Stimulated activated CD4-positive, alpha-beta T cell treated with anti-CD3 and anti-CD28 coated beads, Interleukin-15, amount 100 ng/mL, for 1 hour (primary cell): ENCODE measurements at places on chromosomes 1 and 21.

GRCh38 chr21:46608672-46609111, 3.8 kb upstream of the S100B start:
- no peak for DNase-seq

- no peak for DNase-seq
Observed at GRCh38 chr1:192170196-192170984, 12.1 kb downstream of the RGS18 start.

GRCh38 chr21:14251336-14251735, 35.4 kb downstream of the RBM11 start:
- DNase-seq, result no peak

DNA sequence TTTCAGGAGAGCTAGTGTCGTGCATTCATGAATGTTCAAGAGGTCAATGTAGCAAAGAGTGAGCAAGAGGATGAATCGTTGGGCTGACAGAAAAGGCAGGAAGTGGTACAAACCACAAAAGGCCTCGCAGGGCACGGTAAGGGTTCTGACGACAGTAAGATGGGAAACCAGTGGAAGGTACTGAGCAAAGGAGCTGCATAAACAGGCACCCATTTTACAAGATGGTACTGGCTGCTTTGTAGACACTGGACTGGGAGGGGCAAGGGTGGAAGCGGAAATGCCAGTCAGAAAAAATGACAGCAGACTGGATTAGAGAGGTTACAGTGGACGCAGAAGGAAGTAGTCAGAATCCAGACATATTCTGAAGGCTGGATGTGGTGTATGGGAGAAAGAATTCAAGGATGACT, 123.5 kb downstream of the PTPN14 start:
- no peak for DNase-seq

GRCh38 chr1:117143172-117143571, 21.6 kb upstream of the TRIM45 start:
- DNase-seq, result no peak

DNA sequence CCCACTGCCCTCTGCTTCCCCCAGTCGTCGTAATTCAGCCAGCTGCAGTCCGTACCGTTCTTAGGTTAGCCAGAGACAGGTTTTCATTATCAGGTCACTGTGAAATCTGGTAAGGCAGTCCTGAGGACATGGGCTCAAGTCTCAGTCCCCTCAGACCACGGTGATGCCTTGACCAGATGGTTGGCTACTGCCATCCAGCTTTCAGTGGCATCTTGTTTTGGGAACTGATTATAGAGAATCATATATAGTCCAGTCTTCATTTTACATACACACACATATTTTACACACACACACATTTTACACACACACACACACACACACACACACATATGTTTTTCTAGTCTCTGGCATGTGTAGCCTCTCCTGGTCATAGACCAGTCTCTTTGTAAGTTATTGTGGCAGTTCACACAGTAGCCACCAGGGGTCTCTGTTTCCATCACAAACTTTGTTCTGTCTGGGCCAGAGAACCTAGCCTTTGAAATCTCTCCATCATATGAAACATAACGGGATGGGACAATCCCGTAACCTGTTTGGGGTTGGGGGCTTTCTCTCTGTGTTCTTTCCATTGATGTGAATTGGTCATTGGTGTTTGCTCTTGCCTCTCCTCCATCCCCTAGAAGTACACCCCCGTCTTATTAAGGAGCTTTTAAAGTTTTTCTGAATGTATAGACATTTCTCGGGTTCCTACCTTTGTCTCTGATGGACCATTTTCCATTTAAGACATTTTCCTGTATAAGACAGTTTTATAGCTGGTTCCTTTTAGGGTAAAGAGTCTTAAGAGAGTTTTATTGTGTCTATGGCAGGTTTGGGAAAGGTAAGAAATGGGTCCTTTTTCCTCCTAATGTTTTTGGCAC, 8.4 kb upstream of the IKBKE start:
- DNase-seq, result peak; percentile 52

DNA sequence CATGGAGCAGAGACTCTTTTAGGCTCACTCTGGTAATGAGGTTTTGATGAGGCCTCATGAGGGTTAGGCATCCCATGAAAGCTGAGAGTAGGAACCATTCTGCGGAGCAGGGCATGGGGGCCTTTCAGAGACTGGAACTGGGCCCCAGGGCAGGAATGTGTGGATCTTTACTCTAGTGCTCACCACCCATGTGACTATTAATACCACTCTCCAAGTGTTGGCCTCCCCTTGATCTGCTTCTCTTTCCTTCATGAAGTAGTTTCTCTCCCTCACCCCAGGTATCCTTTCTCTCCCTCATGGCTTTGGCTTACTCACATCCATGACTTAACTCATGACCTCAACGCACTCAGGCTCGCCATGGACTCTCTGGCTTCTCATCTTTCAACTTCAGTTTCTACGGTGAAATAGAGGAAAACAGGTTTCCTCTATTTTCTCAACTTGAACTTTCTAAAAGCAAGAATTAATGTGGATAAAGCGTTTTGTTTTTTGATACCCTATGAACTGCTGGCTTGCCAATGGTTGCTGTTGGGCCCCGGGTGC, 50.5 kb upstream of the GADD45A start:
- no peak for DNase-seq

DNA sequence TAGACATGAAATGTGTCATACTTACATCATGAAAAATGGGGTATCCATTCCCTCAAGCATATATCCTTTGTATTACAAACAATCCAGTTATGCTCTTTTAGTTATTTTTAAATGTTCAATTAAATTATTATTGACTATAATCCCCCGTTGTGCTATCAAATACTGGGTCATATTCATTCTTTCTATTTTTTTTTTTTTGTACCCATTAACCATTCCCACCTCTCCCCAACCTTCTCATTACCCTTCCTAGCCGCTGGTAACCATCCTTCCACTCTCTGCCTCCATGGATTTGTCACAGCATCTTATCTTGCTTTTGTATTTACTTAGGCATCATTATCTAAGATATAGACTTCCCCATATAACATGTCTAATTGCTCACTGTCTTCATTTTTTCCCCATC, 15.8 kb downstream of the ATG4C start:
- DNase-seq, result no peak

GRCh38 chr1:6065093-6065858, 19.6 kb downstream of the KCNAB2 start:
- DNase-seq, result no peak

- no peak for DNase-seq
Observed at GRCh38 chr1:107545056-107545577, 404.3 kb downstream of the NTNG1 start.

- no peak for DNase-seq
Observed at GRCh38 chr1:18901952-18902522, 318 bp downstream of the ALDH4A1 start.

DNA sequence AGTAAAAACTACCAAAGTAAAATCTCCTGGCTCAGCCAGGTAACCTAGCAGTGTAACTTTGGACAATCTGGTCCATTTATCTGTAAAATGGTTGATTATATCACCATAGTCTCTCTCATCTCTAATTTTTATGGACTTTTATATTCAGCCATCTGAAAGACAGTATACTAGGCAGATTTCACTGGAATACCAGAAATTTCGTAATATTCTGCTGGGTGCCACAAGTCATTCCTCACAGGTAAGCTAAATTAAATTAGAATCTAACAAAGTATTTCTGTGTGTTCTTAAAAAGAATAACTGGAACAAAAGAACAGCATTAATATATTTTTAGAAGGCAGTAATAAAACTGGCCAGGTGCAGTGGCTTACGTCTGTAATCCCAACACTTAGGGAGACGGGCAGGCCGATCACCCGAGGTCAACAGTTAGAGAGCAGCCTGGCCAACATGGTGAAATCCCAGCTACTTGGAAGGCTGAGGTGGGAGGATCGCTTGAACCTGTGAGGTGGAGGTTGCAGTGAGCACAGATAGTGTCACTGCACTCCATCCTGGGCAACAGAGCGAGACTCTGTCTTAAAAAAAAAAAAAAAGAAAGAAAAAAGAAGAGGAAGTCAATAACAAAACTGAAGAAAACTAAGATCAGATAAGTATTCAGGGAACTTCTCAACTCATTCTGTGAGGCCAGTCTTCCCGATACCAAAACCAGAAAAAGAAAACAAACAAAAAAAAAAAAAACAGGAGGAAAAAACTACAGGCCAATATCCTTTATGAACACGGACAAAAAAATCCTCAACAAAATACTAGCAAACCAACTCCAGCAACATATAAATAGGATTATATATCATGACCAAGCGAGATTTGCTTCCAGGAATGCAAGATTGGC, 35.9 kb downstream of the PIK3R3 start:
- no peak for DNase-seq

DNA sequence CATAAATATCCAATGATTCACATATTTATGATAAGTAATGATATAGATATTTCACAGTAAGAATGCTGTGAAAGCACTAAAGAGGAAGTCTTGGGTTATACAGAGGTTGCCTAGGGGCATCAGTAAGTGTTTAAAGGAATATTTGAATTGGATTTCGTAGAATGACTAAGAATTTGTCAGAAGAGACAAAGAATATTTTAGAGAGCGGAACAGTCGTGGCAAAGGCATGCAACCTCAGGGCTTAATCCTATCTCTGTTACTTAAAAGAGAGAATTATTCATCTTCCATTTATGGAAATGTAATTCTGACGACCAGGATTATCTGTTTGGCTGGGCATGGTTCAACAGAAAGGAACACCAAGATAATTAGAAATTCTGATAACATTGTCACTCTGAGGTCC, 171.9 kb upstream of the NR5A2 start:
- no peak for DNase-seq

DNA sequence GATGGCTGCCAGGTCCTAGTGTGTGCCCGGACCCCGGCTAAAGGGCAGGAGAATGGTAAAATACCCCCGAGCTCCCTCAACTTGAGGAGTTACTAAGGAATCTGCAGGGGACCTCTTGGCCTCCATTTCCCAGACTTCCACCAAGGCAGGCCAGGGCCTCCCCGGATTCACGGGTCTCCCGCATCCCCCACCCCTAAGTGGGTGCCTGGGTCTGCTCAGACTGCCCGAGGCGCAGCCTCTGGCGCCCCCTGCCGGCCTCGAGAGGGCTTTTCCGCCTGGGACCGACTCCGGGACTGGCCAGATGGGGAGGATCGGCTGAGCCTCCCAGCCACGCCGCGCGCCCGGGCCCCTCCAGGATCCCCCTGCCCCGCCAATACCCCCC, 1.7 kb downstream of the PLEKHG5 start:
- peak; percentile 70 for DNase-seq

DNA sequence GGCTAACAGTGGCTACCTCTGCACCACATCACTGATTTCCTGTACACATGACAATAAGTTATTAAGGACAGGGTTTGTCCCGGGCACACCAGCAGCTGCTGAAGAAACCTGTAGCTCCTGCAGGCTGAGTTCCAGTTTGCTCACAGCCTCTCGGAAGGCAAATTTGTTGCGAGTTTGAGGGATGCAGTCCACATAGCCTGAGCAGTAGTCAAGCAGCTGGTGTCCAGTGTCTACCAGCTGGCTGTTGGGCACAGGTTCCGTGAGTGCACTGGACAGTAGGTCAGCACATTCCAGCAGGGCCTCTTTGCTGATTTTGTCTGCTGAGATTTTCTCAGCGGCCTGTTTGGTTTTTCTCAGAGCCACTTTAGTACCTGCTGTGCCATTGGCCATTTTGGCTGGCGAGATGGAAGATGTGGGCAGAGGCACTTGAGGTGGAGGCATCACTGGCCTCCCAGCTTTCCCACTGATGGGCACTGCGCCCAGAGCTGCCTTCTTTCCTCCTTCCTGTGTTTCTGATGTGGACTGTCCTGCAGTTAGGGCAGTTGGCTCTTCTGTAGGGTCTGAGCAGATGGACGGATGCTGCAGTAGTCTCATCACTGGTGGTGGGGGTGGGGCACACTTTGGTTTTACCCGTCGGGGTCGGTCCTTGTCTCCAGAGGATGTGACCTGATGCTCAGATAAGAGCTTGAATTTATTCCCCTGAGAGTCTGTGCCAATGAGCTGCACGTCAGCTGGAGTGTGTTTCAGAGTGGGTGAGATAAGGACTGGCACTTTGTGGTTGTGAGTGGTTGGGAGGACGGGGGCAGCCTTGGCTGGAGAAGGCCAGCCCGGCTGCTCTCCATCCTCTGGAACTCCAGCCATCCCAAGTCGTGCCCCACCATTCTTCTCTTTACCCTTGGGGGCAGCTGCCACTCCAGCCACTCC, 26.1 kb downstream of the TOR3A start:
- no peak for DNase-seq

DNA sequence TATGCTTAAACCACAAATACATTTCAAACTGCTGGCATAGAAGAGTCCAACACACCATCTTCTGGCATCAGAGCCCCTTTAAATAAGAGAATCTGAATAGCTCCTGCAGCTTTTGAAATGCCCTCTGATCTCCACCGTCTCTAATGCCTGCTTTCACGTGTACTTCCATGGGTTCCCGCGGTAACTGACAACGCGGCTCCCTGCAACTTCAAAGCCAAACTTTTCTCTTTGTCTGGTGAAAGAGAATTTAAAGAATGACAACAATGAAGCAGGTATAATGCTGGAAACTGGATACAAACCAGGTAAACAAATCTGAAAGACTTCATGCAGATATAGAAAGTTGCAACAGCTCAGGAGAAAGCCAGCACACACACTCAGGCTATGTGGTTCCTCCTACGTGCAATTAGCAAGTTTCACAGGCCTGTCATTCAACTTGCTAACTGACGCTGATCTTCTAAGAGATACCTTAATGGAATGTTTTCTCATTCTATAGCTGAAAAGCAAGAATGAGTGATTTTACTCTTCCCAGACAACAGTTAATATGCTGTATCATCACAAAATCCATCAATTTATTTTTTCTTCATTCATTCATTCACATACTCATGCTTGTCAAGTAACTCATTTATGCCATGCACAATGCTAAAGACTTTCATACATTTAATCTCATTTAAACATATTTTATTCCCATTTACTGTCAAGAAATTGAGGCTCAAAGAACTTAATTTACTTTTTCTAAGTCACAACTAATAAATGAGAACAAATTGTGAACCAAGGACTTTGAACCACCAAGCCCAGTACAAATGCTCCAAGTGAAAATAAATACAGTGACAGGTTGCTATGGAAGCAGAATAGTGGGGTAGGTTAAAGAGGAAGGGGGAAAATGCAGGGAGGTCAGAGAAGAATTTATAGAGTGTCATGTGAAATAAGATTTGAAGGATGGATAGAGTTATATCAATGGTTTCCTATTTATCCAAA, 202.7 kb upstream of the SNX7 start:
- DNase-seq, result no peak

DNA sequence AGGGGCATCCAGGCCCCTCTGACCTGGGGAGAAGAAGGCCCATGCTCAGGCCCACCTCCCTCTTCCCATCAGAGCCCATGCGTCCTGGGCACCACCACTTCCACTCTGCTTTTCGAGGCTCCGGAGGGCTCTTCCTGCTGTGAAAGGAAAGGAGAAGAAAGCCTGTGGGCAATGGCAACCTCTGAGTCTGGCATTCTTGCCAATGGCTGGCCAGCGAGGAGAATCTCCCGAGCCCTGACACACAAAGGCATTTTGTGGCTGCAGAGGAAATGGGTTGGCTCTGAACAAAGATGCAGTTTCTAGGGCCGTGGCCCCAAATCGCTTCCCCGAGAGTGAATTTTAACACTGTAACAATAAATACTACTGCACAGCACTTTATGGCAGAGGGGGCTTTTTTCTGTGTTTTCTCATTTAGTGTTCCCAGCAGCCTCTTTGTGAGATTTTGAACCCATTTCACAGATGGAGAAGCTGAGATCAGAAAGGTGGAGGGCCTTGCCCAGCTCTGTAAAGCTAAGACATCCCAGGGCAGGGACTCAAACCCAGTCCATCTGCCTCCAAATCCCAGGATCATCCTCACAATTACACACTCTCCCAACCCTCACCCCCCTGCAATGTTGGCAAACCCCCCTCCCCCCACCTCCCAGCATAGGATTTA, 35.7 kb upstream of the TMEM51 start:
- no peak for DNase-seq
